ENCODE measurements at places on chromosomes 4 and X.

DNA sequence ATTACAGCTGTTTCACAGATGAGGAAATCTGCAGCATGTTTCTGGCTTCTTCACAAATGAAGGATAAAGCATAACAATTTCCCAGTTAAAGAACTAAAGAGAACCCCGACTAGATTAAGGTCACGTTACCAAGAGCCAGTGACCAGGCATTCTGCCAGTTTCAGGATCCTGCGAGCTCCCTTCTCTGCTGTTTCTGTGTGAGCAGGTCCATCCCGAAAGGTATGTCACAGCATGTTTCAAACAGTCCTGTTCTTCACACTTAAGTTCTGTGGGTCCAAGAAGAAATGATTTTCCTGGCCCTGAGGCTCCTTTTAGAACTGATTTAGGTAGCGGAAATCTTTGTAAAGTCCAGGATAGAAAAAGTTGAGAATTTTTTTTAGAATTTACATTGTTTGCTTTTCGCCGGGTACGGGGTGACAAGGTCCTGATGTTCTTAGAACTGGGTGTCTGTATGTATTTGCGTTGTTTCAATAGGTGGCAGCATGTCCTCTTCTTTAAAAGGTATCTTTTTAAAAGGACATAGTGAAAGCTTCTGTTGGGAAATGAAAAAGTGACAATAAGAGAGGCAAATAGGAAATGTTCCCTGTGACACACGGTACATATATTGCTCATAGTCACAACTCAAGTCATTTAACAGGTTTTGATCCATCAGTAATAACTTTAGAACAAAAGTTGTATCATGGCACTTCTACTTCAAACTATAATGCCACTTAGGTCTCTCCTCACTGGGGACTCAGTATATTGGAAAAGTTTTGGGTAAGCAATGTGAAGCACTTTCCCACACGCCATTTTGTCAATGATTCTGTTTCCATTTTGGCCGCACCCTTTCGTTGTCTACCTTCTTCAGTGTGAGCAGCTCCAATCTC is 18.4 kb downstream of the IL21 start:
- DNase-seq: no peak

GRCh38 chr4:664713-665231 is 9.3 kb downstream of the ATP5ME start:
- DNase-seq: no peak

DNA sequence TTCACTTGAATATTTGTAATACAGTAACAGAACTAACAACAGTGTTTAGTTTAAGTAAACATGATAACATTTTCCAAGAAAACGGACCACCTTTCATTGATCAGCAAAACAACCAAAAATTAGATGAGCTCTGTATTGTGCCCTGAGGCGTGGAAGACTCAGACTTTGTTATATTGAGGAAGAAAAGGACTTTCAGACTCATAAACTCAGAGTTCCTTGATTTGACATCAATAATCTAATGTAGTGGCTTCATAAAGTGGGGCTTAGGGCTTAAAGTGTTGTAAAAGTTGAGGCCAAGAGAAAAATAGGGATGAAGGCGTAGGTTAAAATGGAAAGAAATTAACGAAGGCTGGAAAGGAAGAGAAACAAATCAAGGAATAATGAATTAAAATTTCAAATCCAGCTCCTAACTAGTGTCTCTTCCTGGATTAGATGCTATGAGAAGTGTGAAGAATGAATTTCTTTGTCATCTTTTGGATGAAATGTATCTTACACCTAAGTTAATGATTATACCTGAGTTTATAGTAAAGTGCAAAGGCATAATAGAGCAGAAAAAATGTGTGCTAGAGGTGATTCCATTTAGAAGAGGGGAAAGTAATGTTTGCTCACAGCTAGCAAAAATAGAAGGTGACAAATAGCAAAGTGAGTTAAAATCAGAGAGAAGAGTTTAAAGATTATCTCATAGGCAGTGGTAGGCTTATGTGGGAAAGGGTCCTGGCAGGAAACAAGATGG is 19.8 kb upstream of the GLRA2 start:
- no peak for DNase-seq

GRCh38 chr4:142463206-142463605 is 382.9 kb downstream of the INPP4B start:
- no peak for DNase-seq

DNA sequence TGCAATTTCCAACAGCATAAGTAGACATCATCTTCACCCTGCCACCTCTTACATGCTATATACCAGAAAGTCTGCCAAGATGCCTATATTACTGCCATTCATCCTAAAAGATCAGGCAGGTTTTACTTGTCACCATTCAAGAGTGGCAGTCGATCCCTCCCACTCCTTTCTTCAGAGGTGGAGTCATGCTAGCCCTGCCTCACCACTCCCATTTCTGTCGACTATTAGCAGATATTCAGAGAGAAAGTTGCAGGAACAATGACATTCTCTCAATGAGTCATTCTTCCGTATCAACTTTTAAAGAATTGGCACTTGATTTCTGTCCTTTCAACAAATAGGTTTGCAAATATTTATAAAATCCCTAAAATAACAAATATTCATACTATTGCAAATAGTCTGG is 1060.1 kb downstream of the ADGRL3 start:
- DNase-seq: no peak

GRCh38 chr4:76714226-76714625 is 183.7 kb downstream of the SOWAHB start:
- DNase-seq: no peak

GRCh38 chrX:140503714-140504351 is 1.0 kb downstream of the SOX3 start:
- no peak for DNase-seq

DNA sequence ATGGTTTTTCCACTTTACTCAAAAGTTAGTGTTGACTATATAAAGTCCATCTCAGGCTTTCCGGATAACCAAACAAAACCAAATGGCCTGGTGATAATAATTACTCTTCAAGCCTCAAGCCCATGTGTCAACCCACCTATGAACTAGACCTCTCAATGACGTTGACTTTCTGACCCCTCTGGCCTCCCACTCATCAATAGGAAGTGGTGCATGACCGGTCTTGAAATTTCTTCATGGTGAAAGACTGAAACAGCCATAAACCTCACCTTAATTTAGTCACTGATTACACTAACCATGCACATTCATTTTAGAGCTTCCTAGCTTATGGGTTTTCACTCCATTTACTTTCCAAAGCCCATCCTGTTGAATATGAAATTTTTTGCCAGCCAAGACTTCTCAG is 276.0 kb downstream of the KLHL13 start:
- DNase-seq: no peak

- DNase-seq: no peak
Measured at GRCh38 chr4:24137671-24138601, 248.1 kb upstream of the PPARGC1A start.

GRCh38 chr4:25759101-25759500 is 103.5 kb downstream of the SLC34A2 start:
- no peak for DNase-seq

DNA sequence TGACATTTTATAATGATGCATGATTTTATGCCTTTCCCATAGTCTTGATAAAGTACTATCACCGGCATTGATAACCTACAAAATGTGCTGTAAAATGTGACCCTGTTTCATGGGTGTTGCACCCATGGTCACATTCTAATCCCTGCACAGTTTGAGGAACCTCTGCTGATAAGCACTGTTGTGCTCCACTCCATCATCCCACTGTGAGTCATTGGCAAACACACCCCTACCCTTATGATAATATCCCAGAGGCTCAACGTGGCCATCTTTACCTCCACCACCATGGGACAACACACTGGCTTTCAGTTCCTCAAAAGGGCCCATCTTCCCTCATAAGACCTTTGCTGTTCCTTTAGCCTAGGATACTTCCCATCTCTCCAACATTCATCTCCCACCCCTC is 32.0 kb upstream of the SGMS2 start:
- DNase-seq: peak; percentile 38

GRCh38 chr4:2893772-2894171 is 50.1 kb downstream of the ADD1 start:
- DNase-seq: peak; percentile 18
